ENCODE measurements at places on chromosomes 4 and X.

DNA sequence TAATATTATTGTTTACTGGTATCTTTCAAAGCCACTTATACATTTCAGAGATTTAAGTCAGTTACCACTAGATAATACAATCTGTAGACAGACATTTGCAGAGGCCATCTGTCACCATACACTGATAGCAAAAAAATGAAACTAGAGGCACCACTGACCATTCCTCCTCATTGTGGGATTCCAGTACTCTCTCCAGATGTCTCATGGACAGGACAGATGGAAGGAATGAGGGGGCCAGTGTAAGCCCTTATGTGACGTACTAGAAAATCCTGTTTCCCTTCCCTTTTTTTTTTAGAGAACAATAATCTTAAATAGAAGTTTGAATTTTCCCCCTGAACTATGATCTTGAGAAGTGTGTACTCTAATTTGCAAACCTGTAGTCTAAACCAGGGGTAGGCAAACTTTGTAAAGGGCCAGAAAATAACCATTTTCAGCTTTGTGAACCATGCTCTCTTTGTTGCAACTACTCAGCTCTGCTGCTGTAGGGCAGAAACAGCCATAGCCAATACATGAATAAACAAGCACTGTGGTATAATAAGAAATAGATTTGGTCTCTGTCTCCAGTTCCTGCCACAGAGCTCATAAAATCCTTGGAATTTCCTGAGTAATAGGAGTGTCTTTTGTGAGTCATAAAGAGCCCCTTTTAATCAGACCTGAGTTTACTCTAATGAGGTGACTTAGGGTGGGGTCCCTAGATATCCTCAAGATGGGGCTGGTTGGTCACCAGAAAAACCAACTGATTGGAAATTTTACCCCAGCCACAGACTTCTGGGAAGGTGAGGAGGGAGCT lies 90.4 kb downstream of the MOSPD2 start:
- DNase-seq: no peak

GRCh38 chr4:23091711-23092110 lies 399.0 kb downstream of the GBA3 start:
- DNase-seq: no peak

GRCh38 chr4:18198653-18199052 lies 177.1 kb upstream of the LCORL start:
- DNase-seq: no peak

GRCh38 chr4:89745708-89746107 lies 91.3 kb downstream of the SNCA start:
- no peak for DNase-seq

GRCh38 chr4:125760956-125761355 lies 446.2 kb downstream of the FAT4 start:
- no peak for DNase-seq
